ENCODE measurements at places on chromosomes 5 and 9.

DNA sequence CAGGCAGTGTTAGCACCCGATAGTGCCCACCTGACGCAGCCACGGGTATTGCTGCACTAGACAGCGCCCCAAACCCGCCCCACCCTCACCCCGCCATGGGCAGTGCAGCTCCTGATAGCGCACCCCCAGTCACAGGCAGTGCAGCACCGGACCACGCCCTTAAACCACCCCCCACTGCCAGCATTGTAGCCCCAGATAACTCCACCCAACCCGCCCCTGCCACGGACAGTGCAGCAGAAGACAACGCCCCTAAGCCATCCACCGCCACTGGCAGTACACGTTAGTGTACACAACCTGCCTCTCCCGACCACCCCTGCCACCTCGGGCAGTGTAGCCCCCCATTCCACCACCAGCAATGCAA lies 825 bp upstream of the PCAT7 start:
- DNase-seq: no peak

DNA sequence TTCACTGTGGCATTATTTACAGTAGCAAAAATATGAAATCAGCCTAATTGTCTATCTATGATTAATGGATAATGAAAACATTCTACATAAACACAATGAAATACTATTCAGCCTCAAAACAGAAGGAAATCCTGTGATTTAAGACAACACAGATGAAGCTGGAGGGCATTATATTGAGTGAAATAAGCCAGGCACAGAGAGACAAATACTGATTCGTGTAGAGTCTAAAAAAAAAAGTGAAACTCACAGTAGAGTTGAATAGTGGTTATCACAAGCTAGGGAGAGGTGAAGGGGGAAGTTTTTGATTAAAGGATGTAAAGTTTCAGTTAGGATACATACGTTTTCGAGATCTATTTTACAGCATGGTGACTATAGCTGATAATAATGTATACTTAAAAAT lies 122.2 kb downstream of the ADAMTS6 start:
- DNase-seq: no peak

- DNase-seq: no peak
These were observed 70.3 kb upstream of the SAP30L start for GRCh38 chr5:154375329-154376008.

GRCh38 chr9:31574006-31574765 lies 810.3 kb upstream of the ACO1 start:
- no peak for DNase-seq

DNA sequence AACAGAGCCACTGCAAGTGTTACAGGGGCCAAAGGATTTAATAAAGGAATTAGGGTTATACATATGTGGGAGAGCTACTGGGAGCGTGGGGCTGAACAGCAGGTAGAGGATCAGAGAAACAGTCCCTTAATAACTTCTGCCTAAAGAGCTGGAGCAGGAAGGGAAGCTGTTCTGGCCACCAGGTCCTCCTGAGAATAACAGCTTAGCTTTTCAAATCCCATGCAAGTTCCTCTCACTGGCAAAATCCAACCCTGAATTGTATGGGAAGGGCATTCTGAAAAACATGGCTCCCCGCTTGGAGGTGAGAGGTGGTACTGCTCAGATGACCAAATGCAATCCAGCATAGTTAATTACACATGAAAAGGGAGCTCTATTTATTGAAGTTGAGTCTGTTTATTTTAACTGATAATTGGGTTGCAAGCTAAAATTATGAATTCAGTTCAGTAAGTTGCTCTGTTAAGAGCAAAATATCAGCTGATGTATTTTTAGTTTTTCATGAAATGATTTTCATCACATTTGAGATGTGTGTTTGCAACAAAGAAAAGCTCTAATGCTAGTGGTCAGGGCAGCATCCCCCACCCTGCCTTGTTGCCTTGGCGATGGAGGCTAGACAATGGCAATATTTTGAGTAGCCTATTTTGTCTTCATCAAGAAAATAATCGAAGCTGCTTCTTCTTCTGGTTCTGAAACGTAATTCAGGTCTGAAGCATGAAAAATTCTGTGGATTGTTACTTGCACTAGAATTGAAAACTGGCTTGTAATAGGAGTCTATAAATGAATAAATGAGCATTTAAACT lies 58.4 kb upstream of the SH3GL2 start:
- no peak for DNase-seq

DNA sequence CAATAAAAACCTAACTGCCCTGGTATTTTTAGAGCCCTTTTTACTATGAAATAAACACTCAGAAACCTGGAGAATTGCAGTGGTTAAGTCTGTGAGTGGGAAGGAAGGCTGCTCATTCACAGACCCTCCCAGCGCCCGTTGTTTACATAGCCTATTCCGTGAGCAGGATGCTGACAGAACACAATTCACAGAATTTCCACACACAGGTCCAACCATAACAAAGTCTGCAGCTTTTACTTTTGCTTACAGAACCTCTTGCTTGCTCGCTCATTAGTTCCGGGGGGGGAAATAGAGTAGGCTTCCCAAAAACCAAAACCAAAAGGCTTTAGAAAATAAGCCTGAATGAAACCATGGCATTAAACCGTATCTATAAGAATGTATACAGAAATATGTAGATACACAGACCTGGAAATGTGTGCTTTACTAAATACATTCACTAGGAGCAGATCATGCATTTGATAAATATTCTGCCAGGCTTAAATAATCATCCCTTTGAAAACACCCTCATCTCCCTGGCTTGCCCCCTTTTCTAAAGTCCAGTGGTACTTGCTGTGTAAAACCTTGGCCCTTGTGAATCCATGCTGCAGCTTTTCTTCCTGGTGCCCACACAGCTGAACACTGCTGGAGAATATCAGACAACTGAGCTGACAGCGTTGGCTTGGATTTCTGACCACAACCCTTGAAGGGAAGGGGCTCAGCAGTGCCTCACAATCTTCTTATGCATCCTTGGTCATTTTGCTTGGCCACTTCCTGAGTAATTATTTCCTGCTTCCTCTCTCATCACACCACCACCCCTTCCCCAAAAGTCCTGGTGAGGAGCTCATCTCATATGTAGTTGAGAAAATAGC lies 128.0 kb downstream of the FANCC start:
- DNase-seq: peak; percentile 28

GRCh38 chr5:128014578-128014977 lies 69.0 kb upstream of the SLC12A2 start:
- DNase-seq: no peak

DNA sequence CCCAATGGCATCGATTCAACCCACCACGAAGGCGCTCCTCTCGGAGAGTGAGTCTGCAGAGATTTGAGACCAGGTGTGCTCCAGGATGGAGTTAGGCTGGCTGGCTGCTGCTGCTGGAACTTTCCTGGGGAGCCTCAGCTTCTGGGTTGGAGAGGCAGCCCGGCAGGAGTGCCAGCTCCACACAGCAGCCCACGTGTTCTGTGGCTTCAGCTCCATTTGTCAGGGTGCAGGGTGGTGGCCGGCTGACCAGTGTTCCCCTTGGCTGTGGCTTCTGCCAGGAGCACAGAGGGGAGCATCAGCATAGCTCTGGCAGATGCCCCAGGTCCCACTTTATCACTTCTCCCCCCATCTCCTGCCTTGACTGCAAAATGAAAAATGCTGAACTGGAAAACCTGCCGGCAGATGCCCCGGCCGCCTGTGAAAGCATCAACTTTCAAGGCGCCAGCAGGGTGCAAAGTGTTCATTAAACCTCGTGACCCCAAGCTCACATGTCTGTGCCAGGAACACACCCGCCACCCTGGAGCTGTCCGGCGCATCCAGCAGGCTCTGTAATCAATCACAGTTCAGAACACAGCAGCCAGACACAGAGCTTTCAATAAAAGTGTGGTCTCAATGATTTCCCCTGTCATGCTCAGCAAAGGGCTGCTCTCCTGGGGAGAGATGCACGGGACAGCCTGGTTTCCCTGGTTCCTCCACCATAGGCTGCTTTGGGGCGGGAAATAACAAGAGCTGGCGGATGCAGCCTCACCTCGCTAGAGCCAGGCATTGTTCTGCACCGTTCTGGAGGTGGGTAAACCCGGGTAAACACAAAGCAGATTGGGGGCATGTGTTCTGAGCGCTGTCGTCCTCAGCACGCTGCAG lies 53.2 kb downstream of the TRIP13 start:
- no peak for DNase-seq

DNA sequence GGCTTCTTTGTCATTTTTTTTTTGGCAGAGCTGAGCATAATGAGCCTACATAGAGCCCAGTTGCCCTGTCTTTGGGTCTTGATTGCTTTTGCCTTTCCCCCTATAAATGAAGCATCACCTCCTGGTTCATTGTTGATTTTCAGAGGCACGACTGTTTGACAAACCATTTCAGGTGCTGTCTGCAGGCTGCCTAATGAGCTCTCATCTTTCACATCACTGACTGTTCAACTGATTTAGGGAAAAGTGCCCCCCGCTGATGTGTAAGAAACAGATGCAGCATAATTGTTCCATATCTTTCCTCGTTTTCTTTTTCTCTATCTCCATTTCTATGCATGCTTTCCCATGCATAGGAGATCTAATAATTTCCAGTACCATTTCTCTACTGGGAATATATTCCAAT lies 338.6 kb downstream of the TMEM38B start:
- no peak for DNase-seq

GRCh38 chr9:119221276-119221675 lies 148.0 kb downstream of the BRINP1 start:
- no peak for DNase-seq

- peak; percentile 34 for DNase-seq
These were observed 568.0 kb downstream of the MTRR start for GRCh38 chr5:8436924-8437323.

DNA sequence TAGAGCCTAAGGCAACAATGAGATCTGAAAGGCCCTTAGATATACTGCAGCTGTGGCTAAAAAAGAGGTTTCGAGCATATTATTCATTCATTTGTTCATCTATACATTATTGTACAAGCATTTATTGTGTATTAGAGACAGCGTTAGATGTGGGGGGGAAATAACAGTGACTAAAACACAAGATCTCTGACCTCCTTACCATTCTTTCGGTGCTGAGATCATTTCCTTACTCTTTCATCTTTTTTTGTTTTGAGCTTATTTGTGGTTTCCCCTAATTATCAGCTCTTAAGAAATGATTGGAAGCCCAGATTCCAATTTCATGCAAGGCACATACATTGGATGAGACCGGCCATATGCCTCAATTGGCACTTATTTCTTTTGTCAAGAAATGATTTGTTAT lies 113.2 kb downstream of the SEC61B start:
- DNase-seq: no peak

DNA sequence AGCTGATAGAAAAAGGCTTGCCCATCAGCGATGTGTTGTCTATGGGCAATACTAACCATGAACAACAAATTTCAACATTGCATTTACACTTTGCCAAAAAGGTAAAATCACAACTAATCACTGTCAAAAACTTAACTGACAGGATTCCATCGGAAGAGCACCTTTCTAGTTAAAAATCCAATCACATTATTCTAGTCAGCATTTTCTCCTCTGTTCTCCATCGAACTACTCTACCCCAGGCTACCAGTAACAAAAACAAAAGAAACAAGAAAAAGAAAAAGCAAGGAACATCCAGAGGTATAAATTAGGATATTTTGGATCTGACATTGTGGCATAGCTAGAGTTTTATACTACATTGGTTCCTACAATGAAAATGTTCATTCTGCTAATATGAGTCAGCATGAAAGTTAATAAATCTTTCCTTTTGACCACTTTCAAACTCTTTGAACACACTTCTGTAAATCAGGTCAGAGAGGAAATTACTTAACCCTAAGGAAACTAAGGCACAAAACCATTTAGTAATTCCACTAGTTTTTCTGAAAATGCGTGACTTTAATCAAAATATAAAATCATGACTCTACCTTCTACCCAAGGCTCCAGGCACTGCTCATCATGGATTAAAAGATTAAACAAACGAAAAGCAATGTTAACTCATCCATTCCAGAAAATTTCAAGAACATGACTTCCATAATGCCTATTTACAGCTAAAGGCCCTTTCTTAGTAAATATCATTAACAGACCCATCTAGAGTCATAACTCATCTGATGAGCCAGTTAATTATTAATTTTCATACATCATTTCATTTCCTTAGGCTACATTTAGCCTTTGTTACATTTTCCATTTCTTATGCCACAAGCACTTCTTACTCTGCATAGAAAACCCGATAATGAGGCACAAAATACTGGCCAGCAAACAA lies 10.2 kb downstream of the GLIS3 start:
- DNase-seq: no peak

DNA sequence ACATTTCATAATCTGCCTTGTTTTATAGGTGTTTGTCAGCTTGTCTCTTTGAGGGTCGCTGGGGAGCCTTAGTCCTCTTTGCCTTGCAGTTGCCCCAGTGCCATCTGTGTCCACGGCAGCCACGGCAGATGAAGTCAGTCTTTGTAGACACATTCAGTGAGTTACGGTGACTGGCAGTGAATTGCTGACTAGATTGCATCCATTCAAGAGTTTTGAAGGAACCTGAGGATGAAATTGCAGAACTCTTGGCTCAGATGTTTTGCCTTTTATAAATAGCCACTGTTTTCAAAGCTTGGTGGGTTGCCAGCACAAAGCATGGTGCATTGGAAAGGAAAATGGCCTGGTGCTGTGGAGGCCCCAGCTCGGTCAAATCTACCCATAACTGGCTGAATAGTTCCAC lies 125.6 kb downstream of the TRIO start:
- peak; percentile 62 for DNase-seq

GRCh38 chr5:20040901-20041300 lies 52.9 kb upstream of the CDH18 start:
- no peak for DNase-seq

- no peak for DNase-seq
These were observed 24.7 kb downstream of the NTRK2 start for GRCh38 chr9:84694248-84694647.

DNA sequence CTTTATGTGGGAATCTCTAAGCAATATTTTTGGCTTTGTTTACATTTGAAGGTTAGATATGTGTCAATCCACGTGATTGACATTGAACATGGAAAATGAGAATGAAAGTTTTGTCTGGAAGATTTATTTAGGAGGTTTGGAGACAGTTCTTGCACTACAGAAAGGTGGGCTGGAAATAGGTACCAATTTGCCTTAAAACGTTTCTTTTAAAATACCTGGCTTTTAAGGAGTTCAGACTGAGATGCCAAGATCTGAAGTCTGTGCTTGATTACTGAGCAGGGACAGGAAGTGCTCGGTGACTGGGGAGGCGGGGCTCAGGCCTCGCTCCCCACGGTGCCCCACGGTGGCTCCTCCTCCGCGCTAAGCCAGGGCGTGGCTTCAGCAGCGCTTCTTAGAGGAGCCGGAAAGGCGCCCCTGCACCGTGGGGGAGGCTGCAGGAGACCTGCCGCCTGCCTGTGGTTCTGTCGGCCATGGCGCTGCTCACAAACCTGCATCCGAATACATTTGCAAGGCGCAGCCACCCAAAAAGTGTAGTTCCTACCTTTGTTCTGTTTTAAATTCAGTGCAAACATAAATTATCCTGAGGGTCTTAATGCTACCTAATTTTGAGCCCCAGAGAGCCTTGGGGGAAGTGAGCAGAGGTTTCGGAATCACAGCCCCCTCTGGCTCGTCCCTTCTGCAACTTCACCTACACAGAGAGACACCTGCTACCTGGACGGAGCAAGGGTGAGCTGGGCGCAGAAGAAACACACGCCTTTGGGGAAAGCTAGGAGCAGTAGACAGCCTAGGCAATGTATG lies 49.2 kb downstream of the USP20 start:
- DNase-seq: peak; percentile 83

GRCh38 chr5:122500245-122501088 lies 188.4 kb downstream of the SNCAIP start:
- peak; percentile 81 for DNase-seq
